Stimulated activated CD8-positive, alpha-beta memory T cell treated with anti-CD3 and anti-CD28 coated beads, Interleukin-4, amount 100 ng/mL, for 1 hour (primary cell): ENCODE measurements at places on chromosomes 12 and 14.

DNA sequence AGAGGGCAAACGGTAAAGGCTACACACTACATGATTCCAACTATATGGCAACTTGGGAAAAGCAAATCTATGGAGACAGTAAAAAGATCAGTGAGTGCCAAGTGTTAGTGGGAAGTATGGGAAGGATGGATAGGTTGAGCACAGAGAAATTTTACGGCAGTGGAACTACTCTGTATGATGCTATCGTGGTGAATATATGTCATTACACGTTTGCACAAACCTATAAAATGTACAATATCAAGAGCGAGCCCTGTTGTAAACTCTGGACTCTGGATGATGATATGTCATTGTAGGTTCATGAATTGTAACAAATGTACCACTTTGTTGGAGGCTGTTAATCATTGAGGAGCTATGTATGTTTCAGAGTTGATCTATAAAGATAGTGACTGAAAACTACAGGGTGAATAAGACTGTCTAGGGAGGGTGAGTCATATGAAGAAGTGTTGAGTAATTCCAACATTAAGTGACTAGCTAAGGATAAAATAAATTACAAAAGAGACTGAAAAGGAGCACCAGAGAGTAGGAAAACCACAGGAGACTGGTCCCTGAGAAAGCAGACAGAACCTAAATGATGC, 349.2 kb upstream of the LMO3 start:
- no peak for DNase-seq

DNA sequence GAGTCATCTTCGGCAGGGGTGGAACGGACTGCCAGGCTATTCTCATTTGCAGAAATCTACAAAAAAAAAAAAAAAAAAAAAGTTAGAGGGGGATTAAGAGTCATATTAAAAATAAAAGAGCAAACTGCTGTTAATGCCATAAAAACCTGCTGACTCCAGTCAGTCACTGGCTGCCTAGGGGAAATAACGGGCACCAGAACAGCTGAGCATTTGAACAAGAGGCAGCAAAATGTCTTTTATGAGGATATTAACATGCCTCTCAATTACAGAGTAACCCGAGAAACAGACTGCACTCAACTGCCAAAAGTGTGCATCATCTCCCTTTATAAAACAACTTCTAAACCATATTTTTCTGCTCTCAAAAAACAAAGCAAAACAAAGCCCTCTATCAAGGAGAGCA, 28.7 kb upstream of the CERS5 start:
- DNase-seq, result no peak

- no peak for DNase-seq
Observed at GRCh38 chr12:89874146-89874545, 165.5 kb upstream of the ATP2B1 start.

GRCh38 chr12:102169922-102170621, 27.6 kb downstream of the PMCH start:
- DNase-seq, result no peak
